Glomerular endothelial cell (primary cell): ENCODE measurements at places on chromosomes 4 and X. TPM values are rescaled to one million over a fixed set of nuclear protein-coding genes. Genes with fewer than 3 reads are reported as not detected.
A peak's percentile ranks its signal among the peaks of the same experiment; 100 is the strongest.

The VEGFD gene
- total RNA-seq: 0.76 TPM in 1 of 2 replicates, not detected in the other

DNA sequence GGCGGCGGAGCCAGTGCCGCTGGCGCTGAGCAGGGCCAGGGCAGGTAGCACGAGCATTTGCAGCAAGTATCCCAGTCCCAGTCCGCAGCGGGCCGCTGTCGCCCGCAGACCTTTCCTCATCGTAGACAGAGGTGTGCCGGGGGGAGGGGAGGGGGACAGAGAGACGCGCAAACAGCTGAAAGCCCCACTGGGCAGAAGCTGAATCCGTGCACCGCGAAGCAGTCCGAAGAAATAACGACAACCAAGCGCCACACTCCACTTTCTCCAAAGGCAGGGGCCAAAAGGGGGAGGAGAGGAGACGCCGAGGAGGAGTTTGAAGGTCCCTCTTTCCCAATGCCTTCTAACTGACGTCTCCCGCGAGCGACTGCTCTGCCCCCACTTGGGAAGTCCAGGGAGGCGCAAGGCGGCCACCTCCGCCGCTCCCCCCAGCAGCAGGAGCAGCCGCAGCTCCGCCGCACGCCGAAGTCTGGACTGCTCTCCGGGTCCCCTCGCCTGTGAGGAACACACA lies at the start of gene UNC5C:
Gene UNC5C, minus strand, starts transcription at position 236 of the 508 bp plus-strand sequence.
- DNase-seq: no peak

- DNase-seq: no peak
Observed at GRCh38 chr4:119184128-119184527, 28.4 kb upstream of the USP53 start.

The F9 gene
- total RNA-seq: not detected in 2 replicates

The OPN1LW gene
- not detected in 2 replicates for total RNA-seq

DNA sequence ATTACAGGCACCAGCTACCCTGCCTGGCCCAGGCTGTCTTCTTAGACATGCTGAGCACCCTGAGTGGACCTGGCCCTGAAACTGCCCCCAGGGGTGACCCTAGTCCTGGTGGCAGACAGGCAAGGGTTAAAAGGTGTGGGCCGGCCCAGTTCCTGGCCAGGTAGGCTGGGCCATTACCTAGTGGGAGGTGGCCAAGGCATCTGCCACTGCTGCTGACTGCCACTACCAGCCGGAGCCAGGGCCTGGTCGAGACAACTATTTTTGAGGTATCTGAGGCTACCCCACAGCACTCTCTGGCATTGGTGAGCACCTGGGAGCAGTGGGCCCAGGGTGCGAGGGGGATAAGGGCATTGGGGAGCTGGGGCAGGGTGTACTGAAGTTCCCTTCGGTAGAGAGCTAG lies at the start of gene CCDC120:
Gene CCDC120, plus strand, starts transcription at position 206 of the 400 bp plus-strand sequence. CDS start 3,043 bp downstream, outside the sequence.
- DNase-seq: no peak

DNA sequence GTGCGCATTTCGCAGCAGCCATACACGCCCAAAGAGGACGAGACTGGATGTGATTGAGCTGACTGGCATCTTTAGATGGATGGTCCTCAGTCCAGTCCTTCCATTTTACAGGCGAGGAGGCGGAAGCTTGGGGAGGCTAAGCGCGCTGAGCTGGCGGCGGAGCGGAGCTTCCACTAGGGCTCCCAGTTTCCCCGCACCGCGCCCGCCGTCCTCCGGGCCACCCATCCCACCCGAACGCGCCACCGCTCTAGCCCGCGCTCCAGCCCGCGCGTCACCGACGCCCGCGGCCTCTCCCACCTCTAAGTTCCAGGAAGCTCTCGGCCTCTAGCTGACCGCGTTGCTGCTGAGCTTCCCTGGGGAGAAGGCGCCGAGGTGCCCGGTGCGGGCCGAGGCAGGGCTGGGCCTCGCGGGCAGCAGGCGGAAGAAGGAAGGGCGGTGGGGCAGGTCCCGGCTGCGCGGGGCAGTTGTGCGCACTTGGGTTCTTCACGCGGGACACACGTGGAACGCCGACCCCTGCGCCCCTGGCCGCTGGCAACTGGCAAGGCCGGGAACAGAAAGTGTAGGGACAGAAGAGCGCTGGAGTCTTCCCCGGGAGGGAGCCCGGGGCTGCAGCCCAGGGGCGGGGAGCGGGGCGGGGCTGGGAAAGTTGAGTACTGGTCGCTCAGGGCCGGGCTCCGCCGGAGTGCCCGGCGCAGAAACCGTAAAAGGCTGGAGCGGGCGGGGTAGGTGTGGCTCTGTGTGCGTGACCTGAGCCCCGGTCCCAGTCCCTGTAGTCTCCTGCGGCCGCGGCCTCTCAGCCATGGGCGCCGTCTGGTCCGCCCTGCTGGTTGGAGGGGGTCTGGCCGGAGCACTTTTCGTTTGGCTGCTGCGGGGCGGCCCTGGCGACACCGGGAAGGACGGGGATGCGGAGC lies at the start of gene STBD1:
Gene STBD1, plus strand, starts transcription at position 763 of the 911 bp plus-strand sequence. Its CDS starts 37 bp downstream, at position 800.
- DNase-seq: no peak

DNA sequence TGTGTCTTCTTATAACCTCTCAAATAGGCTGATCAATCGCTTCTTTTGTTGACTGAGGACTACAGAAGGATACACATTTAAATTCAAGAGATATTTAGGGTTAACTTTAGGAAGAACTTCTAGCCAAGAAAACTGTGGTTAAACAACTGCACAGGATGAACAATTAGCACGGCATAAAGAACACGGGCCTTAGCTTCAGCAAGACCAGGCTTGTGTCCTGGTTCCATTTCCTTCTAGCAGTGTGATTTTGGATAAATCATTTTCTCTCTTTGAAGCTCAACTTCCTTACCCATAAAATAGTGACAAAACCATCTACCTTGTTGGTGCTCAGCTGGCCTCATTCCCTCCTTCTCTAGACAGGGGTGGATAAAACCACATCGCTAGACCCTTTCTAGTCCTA lies 117.6 kb downstream of the TSPAN5 start:
- no peak for DNase-seq

The HMX1 gene
- not detected in 2 replicates for total RNA-seq

The LRP2BP gene
- total RNA-seq: 0.24 and 0.35 TPM in 2 replicates

DNA sequence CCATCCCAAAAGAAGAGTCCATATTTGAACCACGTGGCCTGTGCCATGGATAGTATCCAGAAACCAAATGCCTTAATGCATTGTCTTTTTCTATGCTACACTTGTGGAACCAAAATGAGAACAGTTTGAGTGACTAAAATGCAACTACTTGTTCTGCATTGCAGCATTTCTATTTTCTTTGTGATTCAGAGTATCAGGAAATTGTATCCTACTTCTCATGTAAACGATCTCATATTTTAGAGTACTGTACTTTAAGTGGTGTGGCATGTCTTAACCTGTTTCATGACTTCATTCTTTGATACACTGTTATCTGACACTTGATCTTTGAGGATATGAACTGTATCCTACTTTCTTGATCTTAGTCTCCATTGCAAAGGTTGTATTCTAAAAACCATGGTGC lies 167.2 kb upstream of the WDR1 start:
- no peak for DNase-seq

The GYPE gene
- 0.29 TPM in 1 of 2 replicates, not detected in the other for total RNA-seq

DNA sequence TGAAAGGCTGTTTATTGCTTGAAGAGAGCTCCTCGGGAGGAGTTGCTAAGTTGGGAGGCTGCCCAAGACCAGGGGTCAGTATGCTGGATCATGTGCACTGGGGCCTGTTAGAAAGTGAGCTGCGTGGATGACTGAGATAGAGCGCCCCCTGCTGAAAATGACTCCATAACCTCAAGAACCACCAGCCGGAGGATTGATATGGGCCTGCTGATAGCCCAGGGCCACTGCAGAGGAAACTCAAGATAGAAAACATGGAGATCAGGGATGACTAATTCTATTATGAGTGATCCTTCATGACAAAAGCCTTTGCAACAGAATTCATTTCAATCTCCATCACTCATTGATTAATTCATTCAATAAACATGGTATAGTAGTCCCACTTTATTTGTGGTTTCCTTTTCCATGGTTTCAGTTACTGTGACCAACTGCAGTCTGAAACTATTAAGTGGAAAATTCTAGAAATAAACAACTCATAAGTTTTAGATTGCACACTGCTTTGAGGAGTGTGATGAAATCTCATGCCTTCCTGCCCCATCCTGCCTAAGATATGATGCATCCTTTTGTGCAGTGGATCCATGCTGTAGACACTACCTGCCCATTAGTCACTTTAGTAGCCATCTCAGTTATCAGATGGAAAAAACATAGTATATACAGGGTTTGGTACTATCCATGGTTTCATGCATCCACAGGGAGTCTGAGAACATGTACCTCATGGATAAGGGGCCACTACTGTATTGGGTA lies 126.7 kb upstream of the MBNL3 start:
- DNase-seq: no peak

GRCh38 chrX:37993837-37994619 lies 12.3 kb upstream of the SYTL5 start:
- no peak for DNase-seq

GRCh38 chr4:176226736-176227135 lies 31.4 kb upstream of the SPATA4 start:
- no peak for DNase-seq

The TLR1 gene
- total RNA-seq: 0.87 and 1.7 TPM in 2 replicates

DNA sequence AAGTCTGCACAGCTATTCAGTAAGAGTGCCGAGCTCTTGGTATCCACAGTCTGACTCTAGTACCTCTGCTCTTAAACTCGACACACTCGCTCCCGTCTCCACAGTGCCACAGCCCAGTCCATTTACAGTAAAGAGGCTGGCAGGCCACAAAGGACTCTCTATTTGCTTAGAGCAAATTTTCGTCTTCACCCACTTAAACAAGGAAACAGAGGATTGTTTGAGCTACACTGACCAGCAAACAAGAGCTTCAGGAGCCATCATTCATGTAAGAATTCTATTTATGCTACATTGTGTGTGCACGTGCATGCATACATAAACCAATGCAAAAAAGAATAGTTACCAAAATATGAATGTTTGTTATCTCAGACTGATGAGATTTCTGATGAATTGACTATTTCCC lies 290.2 kb downstream of the USP46 start:
- no peak for DNase-seq

- no peak for DNase-seq
Observed at GRCh38 chr4:137181293-137181899, 350.9 kb downstream of the PCDH18 start.

The KIAA1210 gene
- total RNA-seq: not detected in 2 replicates

GRCh38 chr4:70925899-70926635 lies 23.9 kb downstream of the MOB1B start:
- DNase-seq: no peak

The RPL36A gene
- total RNA-seq: 741 and 962 TPM in 2 replicates

- no peak for DNase-seq
Observed at GRCh38 chr4:95212692-95213091, 336.1 kb downstream of the UNC5C start.

DNA sequence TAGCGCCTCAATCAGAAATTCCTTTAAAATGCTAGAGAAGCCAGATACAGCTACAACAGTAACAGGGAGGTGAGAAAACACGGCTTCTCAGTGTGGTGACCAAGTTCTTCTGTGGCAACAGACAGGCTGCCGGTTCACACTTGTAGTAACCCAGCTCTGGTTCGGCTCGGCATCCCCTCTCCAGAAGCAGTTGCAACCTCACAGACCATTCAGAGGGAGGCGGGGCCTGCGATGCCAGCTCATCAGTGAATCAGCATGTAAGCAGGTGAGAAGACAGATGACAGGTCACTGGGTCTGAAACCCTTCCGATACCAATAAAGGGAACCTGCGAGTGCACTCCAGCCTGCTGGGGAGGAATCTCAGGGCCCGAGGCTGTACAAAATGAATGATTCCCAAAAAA lies 251.0 kb downstream of the KCNIP4 start:
- DNase-seq: no peak

GRCh38 chr4:123495530-123495929 lies 98.9 kb downstream of the SPRY1 start:
- DNase-seq: no peak

DNA sequence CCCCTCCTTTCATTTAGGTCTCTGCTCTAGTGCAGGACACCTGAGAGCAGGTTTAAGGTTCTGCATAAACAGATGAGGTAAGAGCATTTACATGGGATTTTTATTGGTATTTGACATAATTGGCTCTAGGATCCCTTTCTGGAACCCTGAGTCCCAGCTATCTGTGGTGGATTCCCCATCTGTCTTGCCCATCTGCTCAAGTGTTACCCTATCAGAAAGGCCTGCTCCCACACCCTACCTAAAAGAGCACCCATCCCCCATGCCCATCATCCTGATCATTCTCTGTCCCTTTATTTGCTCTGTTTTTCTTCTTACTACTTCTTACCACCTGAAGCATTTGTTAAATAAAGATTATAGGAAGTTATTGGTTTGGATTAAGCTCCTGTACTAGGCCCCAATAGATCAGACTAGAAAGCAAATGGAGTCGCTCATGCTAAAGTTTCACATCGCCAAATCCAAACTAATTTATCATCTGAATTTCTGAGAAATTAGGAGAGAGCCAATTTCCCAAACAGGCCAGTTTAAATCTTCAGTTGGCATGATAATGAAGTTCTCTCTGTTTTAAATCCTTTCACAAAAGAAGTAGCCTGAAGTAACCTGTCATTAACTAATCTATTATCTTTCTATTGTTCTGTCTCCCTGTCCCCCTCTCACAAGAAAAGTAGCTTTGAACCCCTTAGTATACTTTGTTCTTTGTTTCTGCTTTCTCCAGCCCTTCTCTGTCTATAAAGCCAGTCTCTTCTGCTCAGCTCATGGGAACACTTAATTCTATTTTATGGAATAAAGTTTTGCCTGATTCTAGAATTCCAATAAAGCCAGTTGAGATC lies 178.6 kb downstream of the ZNF674 start:
- DNase-seq: no peak

DNA sequence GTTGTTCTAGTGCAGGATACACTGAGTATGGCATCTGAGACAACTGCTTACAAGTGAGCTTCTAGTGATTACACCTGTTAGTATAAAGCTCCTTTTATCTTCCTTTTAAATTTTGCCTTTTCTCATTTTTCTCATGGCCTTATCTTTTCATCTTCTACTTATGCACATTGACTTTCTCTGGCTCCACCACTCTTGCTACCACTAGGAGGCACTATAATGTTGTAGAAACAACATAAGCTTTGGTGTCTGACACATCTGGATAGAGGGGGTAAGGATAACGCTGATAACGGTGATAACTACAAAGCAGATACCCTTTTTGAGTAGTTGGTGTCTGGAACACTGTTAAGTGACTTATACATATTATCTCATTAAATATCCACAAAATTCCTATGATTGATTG lies 187.4 kb upstream of the TEX13C start:
- no peak for DNase-seq

The IGSF1 gene
- 0.70 and 1.7 TPM in 2 replicates for total RNA-seq

GRCh38 chr4:10114147-10114546 lies 2.5 kb downstream of the WDR1 start:
- no peak for DNase-seq

The DCLK2 gene
- 4.4 and 10.0 TPM in 2 replicates for total RNA-seq

GRCh38 chr4:76067652-76068286 lies 6.7 kb upstream of the ART3 start:
- DNase-seq: peak; percentile 69

The LIMCH1 gene
- 39.6 and 66.2 TPM in 2 replicates for total RNA-seq

The FRAS1 gene
- total RNA-seq: 7.2 and 23.1 TPM in 2 replicates

DNA sequence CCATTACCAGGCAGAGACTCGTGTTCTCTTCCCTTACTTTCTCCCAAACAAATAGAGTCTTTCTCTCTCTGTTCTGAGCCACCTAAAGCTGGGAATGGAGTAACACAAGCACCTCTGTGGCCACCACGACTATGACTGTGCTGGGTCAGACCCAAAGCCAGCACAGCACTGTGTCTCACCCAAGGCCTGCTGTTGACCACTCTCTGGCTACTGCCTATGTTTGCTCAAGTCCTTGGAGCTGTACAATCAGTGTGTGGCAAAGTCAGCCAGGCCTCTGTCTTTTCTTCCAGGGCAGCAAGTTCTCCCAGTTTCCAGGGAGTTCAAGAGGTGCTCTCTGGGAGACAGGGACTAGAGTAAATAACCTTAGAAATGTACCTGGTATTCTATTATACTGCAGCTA lies 239.4 kb downstream of the FAM47A start:
- no peak for DNase-seq
